ENCODE measurements at places on chromosomes 3 and 15.

DNA sequence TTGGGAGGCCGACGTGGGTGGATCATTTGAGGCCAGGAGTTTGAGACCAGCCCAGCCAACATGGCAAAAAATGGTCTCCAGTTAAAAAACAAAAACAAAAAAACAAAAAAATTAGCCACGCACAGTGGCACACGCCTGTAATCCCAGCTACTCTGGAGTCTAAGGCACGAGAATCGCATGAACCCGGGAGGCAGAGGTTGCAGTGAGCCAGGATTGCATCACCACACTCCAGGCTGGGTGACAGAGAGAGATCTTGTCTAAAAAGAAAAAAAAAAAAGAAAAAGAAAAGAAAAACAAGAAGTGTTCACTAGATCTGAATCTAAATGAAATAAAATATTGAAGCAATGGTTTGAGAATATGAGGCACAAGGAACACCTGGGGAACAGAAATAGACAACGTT, 36.7 kb downstream of the SLC9A9 start:
- no peak for DNase-seq

- DNase-seq: peak; percentile 66
These were observed 256.9 kb downstream of the SQOR start for GRCh38 chr15:45891766-45892165.

- DNase-seq: no peak
These were observed 512.3 kb downstream of the MCTP2 start for GRCh38 chr15:94743668-94744067.

- no peak for DNase-seq
These were observed 552.8 kb downstream of the FOXP1 start for GRCh38 chr3:71030748-71031147.

GRCh38 chr15:88397506-88397905, 69.7 kb downstream of the MRPL46 start:
- DNase-seq: no peak

- peak; percentile 46 for DNase-seq
These were observed 81.7 kb downstream of the TAMM41 start for GRCh38 chr3:11764931-11765363.
